ENCODE measurements at places on chromosomes 5 and 9.
A peak's percentile ranks its signal among the peaks of the same experiment; 100 is the strongest.

DNA sequence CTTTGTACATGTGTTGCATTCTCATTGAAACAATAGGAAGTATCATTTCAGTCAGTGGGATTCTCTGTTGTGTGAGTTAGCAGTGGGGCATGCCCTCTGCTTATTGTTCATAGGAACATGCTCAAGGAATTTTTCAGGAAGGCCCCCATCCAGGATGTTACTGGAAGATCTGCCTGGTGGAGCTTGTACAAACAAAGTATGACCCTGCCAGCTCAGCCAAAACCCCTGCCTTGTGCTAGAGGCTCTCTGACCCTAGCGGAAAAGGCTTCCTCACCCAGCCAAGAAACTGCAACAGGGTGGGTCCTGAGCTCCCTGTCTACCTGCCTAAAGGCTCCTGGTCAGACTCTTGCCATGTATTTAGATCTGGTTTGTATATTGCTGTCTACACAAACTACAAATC lies 43.2 kb downstream of the MRRF start:
- DNase-seq, result no peak

GRCh38 chr5:104421431-104421830 lies 858.8 kb upstream of the NUDT12 start:
- no peak for DNase-seq

GRCh38 chr5:56833325-56833724 lies 18.0 kb downstream of the MAP3K1 start:
- DNase-seq, result no peak

DNA sequence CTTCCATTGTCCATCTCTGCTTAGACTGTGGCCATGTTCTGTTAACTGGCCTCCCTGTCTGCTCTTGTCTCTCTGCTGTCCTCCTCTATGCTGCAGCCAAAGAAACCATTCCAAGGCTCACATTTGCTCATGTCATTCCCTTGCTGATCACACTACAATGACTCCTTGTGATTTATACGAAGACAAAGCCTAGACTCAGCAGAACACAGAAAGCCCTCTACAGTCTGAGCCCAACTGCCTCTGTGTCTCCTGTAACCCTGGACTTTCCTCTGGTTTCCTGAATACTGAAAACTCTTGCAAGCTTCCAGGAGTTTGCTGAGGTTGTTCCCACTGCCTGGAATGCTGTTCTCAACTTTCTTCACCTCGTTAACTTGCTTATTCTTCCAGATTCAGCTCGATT lies 191.8 kb downstream of the TMEM38B start:
- no peak for DNase-seq

- DNase-seq, result no peak
Observed at GRCh38 chr9:87698069-87698809, 27.7 kb upstream of the CTSL start.

DNA sequence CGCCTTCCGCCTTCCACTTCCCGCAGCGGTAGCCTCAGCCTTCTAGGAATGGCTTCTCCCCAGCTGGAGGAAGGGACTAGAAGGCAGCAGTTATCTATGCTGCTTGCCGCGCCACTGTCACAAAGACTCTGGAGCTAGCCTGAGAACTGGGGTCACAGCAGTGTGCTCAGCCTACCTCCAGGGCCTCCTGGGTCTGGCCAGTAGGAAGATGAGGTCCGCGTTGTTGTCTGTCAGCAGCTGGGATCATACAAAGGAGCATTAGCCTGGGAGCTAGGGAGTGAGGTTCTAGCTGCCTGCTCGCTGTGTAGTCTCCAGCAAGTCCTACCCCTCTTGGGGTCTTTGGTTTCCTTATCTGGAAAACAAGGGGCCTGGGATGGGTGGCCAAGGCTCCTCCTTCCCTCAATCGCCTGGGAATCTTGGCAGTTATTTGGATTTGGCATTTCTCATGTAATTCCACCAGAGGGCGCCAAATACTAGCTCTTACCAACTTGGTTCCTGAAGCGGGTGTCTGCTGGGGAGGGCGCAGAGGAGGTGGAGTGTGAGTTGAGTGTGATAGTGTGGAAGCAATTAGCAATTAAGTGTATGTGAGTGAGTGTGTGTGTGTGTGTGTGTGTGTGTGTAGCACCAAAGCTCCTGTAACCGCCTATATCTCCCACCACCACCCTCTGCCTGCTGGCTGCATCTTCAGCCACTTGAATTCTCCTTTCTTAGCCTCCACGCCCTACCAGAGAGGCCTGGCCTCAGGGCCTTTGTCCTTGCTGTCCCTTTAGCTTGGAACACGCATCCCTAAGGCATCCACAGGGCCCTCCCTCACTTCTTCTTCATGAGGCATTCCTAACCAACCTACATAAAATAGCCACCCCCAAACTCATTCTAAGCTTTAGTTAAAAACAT lies 97.1 kb downstream of the ENTREP1 start:
- DNase-seq, result peak; percentile 83

DNA sequence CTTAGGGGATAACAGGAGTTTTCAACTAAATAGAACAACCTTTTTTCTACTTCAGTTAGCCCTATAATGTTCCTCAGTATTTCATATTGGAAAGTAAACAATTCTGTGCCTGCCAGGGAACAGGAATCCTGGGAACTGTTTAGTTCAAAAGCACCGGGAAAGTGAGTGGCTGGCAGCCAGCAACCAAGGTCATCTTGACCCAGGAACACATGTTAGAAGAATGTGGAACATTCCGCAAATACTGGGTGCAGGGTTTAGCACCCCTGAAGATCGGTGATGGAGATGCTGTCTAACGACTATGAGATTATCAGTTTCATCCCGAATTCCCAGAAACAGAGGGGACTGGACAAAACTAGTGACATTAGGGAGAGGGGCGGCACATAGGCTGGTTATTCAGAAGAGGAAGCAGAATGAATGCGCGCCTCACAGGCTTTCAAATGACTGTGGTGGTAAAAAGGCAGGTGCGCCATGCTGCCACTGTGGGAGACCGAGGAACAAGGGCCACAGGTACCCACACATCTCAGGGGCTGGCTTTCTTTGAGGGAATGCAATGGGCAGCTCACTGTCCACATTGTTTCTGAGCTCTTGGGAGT lies 51.2 kb downstream of the IPPK start:
- DNase-seq, result no peak

DNA sequence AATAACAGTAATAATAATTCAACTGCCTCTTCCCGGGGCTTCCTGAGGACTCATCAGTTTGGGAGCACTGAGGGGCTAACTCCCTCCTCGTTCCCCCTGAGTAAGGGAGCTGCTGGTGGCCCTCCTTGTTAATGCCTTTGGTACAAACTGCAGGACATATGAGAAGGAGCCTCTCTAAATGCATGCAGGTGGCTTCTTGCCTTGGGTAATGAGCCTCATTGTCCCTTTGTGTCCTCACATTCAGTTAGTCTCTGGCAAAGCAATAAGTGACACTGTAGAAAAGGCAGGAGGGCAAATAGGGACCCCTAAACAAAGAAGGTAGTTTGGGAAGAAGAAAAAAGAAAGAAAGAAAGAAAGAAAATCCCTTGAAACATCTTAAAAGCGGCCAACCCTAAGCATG lies 95.4 kb upstream of the ERCC6L2 start:
- DNase-seq, result no peak

- DNase-seq, result no peak
Observed at GRCh38 chr5:170892196-170892595, 30.4 kb downstream of the RANBP17 start.

DNA sequence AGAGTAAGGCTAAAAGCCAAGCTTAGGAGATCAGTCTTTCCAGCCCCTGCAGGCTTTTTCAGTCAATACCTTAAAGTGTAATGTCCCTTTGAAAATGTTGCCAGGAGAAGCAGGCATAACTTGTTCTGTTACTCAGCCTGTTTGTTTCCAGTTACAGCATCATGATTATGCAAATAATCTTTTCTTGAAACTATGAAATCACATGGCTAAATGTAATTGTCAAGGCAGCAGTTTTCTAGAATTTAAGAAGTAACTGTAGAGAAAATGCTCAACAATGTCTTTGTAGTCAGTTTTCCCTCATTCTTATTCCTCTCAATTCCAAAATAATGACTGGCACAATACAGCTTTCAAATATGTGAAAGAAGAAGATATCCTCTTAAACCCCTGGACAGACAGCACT lies 1.9 kb upstream of the GPR107 start:
- no peak for DNase-seq

- no peak for DNase-seq
Observed at GRCh38 chr5:55437859-55438206, 96.9 kb downstream of the PLPP1 start.

DNA sequence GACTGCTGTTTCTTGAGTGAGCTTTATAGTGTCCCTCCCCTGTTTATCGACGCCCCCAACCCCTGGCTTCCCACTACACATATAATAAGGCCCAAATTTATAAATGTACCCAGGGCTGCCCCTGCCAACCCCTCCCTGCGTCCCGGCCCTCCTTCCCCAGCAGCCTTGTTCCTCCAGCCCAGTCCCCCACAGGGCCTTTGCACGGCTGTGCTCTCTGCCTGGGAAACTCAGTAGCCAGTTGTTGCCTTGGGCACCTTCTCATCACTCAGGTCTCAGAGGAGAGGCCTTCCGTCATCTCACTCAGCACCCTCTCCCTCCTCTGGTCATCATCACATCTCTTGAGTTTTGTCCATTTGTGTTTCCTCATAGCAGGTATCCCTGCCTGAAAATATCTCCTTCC lies 15.8 kb upstream of the UNC5A start:
- no peak for DNase-seq

GRCh38 chr5:128084228-128085167 lies 932 bp downstream of the SLC12A2 start:
- no peak for DNase-seq

- DNase-seq, result no peak
Observed at GRCh38 chr9:97388721-97389238, 23.1 kb upstream of the TDRD7 start.

DNA sequence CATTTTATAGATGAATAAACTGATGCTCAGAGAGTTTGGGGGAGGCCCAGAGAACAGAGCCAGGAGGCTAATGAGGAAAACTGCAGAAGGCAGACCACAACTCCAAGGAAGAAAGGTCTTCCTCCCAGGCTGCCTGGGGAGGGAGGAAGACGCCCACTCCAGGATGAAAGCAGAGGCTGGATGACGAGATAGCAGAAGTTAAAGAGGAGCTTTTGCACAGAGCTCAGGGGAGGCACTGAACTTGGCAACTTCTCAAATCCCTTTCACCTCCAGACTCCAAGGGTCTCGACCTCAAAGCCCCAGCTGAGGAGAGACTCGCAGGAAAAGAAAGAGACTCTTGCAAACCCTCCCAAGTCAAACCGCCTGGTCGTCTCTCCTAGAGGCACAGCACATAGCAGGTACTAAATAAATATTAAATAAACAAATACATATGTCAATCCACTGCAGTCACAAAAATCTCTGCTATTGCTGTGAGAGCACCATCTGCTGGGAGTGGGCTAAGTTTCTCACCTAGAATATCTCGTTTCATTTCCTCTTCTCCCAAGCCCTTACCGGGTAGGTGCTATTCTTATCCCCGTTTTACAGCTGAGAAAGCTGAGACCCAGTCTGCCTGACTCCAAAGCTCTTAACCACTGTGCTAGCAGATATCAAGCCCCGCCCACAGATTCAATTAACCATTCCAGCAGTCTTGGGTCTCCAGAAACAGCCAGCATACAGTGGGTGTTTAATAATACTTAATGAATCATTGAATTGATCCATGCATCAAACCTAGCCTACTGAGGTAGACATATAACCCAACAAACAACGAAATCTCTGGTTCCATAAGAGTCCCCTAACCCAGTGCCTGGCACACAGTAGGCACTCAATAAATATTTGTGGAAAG lies 97.8 kb upstream of the HAND1 start:
- DNase-seq, result no peak

DNA sequence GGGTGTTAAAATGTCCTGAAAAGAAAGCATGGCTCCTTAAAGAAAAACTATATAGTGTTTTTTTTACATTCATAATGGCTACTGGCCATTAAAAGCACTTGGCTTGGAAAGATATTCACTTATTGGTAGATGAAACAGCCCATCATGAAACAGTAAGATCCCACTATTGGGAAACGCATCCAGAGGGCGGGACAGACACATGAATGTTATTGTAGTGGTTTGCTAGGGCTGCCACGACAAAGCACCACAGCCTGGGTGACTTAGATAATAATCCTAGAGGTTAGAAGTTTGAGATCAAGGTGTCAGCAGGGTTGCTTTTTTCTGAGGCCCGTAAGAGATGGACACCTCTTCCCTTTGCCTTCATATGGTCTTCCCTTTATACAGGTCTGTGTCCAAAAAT lies 139.4 kb upstream of the ANKH start:
- no peak for DNase-seq

GRCh38 chr5:119338326-119338946 lies 17.4 kb upstream of the TNFAIP8 start:
- DNase-seq, result no peak

- no peak for DNase-seq
Observed at GRCh38 chr9:114482593-114482992, 22.7 kb downstream of the WHRN start.

GRCh38 chr5:6377582-6377904 lies 804 bp downstream of the MED10 start:
- no peak for DNase-seq

GRCh38 chr9:84379740-84380139 lies 39.2 kb upstream of the SLC28A3 start:
- no peak for DNase-seq

GRCh38 chr5:72364951-72365350 lies 44.8 kb downstream of the PTCD2 start:
- no peak for DNase-seq
